ENCODE measurements at places on chromosomes 5 and 9.

DNA sequence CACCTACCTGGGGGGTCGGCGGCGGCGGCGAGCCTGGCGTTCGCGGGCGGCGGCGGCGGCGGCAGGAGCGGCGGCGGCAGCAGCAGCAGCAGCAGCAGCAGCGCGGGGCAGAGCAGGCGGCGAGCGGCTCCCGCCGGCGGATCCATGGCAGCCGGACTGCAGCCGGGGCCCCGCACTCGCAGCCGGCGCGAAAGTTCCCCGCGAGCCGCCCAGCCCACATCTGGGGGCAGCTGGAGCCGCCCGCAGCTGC, 153 bp downstream of the ADAMTS2 start:
- no peak for DNase-seq

- DNase-seq = no peak
These were observed 13.2 kb upstream of the PCA3 start for GRCh38 chr9:76751001-76751400.

DNA sequence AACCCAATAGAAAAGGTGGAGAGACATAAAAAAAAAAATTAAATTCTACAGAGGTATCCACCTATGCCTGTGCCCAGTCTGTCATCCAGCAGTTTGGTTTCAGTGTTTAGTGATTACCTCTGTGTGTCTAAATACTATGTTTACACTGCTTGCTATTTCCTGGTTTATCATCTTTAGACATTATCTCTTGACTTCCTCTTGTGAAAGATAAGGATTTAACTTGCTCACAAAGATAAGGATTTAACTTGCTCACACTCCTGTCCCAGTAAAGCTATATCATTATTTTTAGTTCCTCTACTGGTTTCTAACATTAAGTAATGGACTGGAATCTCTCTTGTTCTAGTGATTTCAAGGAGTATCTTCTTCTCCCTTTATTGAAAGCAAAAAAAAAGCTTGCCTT, 53.9 kb upstream of the ZFR start:
- no peak for DNase-seq

GRCh38 chr5:5011151-5011550, 129.0 kb upstream of the ADAMTS16 start:
- no peak for DNase-seq

DNA sequence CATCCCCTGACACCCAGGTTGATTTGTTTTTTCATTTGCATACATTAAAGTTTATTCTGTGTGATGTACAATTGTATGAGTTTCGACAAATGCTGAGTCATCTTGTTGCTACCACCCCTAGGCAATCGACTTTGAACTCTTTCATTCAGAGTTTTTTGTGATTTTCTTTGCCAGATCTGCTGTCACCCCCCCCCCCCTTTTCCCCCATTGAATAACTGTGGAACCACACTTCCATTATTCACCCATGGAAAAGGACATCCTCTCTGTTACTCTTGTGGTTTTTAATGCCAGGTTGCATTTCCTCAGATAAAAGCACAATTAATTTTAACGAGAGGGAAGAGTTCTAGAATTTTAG, 13.7 kb upstream of the FAM120AOS start:
- no peak for DNase-seq

DNA sequence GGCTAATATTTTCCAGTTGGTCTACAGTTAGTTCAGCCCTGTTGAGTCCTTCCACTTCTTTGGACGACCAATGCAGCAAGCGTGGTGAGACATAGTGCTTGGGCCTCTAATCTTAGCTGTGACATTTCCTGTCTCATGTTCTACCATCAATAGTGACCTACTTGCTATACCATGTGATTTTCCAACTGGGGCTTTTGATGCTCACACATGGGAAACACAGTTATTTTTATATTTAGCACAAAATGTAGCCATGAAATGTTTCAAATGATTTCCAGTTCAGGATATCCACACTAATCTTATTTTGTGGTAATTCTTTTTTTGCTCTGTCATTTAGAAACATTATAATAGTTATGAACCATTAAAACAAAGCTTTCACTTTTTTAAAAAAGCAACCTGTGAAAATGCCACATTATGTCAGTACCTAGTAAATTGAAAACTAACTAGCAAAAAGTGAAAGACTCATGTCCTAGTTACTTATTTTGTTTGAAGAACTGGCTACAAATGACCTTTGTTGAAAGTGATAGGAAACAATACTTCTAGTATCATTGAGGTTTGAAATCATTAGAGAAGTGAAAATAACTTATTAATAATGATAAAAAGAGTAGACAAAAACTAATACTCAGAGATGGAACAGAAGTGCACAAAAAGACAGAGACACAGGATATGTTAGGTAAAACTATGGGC, 18.3 kb downstream of the MARCHF3 start:
- no peak for DNase-seq

- DNase-seq = no peak
These were observed 4.8 kb upstream of the NSMF start for GRCh38 chr9:137463931-137464290.

- DNase-seq = no peak
These were observed 233.2 kb downstream of the ROR2 start for GRCh38 chr9:91716815-91717214.

DNA sequence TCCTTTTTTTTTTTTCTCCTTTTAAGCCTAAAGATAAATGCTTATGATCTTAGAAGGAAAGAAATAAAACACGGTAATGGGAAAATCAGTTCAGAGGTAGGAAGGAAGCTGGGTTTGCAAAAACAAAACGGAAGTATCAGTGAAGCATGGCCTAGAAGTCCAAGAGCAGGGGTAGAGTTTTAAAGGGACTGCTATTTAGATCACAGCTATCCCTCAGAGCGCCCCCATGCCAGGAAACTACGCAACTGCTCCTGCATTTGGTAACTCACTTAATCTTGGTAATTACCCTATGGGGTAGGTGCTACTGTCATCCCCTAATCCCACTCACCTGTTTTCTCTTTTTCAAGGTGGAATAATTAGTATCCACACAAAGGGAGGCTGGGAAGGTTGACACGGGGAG, 16.0 kb downstream of the TLE1 start:
- no peak for DNase-seq

DNA sequence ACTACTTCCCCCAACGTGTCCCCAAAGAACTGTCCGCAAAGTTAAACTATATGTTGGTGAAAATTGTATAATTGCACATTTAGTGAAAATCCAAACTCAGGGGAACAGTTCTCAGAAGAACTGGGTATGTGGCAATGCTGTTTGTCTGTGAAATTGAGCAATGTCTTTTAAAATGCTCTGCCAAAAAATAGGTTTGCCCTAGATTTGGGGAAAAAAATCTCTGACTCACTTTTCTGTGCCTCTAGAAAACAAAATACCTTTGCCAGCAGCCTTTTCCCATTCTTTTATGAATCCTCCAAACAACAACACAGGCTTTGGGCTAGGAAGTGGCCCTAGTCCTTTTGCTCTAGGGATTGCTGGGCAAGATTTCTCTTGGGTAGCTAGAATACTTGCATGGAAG, 37.4 kb upstream of the ZNF608 start:
- no peak for DNase-seq

- no peak for DNase-seq
These were observed 27.4 kb downstream of the BARHL1 start for GRCh38 chr9:132609829-132610228.

DNA sequence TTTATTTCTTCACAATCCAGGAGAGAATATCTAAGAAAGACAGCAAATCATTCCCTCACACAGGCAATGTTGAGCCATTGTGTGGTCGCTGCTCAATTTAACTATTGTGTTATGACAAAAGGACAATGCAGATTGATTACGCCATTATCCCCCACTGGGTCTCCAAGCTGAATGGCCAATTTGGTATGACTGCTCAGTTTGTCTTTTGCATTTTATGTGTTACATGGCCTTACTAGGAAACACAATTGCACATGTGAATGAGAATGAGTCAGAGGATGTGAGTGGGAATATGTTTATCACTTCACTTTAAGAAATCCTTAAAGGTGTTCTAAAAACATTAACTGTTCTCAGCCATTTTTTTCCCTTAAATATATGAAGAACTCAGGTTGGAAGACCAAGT, 108.3 kb downstream of the FAM174A start:
- DNase-seq = no peak

DNA sequence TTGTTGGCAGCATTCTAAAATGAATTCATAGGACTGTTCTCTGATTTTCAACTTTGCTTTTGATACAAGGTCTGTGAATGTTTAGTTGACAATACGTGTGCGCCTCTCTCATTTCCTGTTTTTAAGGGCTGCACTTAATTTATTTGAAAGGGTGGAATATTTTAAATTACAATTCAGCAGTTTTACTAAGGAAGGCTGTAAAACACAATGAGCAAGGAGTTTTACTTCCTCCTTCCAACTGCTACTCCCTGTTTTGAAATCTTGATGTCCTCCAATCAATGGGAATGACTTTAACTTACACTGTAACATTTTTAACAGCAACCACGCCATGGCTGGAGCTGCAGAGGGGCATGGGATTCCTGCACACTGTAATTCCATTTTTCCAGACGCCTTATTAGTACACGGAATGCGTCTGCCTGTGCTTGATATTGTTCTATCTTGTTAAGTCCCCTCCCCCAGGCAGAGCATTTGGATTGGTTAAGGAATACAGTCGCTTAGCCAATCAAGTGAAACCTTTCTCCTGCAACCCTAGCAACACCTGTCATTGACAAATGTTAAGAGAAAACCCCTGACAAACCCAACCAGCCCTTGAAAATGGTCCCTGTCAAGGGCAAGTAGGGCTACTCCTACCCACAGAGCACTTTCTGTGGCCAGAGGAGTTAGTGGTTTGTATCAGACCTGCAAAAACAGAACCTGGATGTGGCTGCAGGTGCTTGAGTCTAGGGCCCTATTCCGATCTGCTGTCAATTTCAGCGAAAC, 12.5 kb upstream of the ZSWIM6 start:
- no peak for DNase-seq

DNA sequence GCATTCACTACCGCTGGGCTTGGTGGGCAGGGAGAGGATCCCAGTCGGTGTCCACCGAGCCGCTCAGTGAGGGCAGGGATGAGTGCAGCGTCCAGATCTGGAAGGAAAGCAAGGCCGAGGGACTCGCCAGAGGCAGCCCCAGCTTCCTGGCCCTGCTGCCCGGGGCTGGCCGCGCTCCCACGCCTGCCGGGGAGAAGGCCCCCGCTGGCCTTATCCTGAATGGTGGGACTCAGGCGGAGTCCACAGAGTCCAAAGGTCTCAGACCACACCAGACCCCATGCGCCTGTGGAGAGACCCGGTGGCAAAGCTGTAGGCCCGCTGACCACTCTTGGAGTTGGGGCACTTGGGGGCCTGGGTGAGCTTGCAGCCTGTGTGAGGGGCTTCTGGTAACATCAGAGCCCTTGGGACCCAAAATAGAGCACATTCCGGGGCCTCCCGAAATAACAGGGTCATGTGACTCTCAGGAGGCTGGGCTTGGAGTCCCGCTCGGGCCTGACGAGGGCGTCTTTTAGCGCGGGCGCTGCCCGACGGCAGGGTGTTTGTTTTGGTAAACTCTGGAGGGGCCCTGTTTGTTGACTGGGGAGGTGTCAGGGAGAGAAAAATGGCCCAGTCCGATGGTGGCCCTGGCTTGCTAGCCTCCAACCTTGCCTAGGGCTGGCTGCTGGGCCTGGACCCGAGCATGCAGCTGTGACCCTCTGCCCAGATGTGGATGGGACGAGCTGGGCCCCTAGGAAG, 2.8 kb downstream of the RXRA start:
- no peak for DNase-seq

- DNase-seq = no peak
These were observed 87.5 kb upstream of the EQTN start for GRCh38 chr9:27384262-27385014.

GRCh38 chr9:8391566-8391965, 592.0 kb upstream of the DMAC1 start:
- DNase-seq = no peak

GRCh38 chr9:76638001-76638400, 126.2 kb upstream of the PCA3 start:
- DNase-seq = no peak

DNA sequence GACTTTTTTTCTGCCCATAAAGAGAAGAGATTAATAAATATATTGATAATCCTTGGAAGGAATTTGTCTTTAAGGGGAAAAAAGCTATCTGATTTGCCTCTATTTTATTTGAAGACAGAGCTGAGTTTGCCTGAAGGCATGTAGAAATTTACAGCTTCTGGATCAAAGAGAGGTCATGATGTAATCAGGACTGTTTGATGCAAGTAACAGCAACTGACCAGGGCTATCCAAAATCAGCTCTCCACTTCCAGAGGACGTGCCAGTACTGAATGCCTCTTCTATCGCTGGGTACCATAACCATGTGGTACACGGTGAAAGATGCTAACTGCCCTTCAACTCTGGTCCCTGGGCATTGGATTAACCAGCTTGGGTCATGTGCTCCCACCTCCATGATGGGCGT, 90.6 kb downstream of the ZFAND5 start:
- no peak for DNase-seq

DNA sequence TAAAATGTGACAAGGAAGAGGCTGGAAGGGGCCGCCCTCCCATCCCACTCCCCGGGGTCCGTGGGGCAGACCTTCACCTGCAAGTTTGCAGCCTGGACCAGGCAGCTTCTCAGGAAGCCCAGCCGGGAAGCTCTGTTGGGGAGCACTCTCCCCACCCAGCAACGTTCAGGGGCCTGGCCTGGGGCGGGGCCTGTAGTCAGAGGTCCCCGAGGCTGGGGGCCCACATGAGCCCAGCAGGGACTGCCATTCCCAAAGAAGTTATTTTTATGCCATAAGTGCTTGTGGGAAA, 32.7 kb upstream of the NOTCH1 start:
- no peak for DNase-seq

DNA sequence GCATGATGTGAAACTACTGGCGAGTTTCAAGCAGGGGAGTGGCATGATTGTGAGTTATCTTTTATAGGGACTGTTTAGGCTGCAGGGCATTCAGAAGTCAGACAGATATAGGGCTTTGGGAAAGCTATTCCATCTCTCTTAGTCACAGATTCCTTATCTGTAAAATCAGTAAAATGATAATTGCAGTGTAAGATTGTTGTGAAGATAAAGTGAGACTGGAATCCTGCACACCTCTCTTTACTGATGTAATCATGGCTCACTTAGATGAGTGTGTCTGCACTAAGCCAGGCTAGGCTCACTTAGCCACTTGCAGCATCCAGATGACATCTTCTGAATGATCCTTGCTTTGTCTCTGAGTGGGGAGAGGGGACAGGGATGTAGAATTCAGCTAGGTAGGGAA, 81.8 kb upstream of the MAMDC2 start:
- DNase-seq = no peak

GRCh38 chr5:130061746-130062145, 157.5 kb downstream of the CHSY3 start:
- no peak for DNase-seq

DNA sequence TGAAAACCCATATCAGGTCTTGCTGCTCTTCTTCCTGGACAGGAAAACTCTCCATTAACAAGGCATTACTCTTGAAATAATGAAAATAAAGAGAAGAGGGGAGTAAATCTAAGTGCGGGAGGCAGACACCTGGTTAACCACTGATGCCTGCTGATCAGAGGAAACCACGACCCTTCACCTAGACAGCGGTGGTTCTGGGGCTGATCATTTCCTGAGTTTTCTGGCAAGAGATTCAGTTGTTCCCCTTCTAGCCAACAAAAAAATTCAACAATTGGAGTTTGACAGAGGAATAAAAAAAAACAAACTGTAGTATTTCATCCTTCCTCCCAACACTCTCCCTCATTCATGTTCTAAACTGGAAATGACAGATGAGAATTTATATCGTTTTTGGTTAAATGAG, 3.0 kb downstream of the RLN2 start:
- no peak for DNase-seq

- DNase-seq = no peak
These were observed 17.3 kb downstream of the QSOX2 start for GRCh38 chr9:136228107-136228875.

All from CD4-positive, alpha-beta T cell treated with Interleukin-15 for 4 hours (primary cell).